ENCODE measurements at places on chromosomes 7 and 10.

- no peak for DNase-seq
Measured at GRCh38 chr10:35271086-35271858, 65.0 kb upstream of the CCNY start.

DNA sequence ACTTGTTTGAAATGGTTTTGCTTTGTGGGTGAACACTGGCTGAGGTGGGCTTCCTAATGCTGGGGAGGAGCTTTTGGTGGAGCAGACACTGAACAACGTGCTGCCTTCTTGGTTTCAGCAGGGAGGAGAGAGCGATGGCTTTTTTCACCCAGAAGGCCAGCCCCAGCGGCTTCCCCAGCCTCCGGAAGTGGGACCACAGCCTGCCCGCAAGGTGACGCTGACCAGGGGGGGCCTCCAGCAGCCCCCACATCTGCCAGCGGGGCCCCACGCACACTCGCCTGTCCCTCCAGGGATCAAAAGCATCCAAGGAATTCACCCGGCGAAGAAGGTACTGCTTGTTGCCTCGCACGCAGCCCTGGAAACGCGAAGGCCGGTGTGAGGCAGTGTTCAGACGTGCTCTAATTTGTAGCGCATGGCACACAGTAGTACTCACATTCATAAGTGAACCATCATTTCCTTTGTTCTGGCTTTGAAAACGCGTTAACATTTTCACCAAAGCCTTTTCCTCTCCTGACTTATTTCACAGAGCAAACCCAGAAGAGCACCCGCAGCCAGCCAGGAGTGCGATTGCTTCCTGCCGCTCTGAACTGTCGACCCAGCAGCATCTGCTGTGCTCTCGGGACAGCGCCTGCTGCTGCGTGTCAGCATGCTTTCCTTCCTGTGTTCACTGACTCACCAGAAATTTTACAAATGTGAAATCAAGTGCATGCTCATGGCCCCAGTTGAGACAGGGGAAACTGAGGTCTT, 48.4 kb downstream of the SHH start:
- peak; percentile 60 for DNase-seq

DNA sequence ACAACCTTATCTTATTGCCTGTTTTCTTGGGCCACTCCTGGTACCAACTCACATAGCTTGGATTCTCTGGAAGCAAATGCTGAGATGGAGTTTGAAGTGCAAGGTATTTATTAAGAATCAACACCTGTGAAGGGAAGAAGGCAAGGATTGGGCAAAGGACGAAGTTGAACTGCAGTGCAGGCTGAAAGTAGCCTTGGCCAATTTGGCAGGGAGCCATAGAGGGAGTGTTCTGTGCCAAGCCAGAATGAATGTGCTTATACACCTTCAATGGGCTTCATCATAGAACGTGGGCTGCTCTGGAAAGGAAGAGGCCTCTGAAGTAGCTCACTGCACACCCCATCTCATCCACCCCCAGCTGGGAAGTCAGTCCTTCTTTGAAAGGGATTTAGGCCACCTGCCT, 79.8 kb upstream of the IFRD1 start:
- DNase-seq, result no peak

DNA sequence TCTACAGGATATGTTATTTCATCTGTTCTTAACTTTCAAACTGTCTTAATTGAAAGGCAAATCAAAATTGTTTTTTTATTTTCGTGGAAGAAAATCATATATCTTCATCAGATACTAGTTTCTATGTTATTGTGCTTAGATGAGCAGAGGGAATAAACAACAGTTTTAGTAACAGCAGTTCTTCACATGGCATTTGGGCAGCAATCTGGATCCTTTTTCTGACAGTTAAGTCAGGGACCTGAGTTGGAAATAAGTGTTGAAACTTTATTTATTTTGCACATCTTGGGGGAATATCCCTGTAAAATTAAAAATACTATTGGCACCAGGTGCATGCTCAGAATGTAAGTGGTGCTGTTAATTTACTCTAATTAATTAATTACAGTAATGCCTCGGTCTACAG, 296.3 kb downstream of the GPAM start:
- DNase-seq, result no peak

DNA sequence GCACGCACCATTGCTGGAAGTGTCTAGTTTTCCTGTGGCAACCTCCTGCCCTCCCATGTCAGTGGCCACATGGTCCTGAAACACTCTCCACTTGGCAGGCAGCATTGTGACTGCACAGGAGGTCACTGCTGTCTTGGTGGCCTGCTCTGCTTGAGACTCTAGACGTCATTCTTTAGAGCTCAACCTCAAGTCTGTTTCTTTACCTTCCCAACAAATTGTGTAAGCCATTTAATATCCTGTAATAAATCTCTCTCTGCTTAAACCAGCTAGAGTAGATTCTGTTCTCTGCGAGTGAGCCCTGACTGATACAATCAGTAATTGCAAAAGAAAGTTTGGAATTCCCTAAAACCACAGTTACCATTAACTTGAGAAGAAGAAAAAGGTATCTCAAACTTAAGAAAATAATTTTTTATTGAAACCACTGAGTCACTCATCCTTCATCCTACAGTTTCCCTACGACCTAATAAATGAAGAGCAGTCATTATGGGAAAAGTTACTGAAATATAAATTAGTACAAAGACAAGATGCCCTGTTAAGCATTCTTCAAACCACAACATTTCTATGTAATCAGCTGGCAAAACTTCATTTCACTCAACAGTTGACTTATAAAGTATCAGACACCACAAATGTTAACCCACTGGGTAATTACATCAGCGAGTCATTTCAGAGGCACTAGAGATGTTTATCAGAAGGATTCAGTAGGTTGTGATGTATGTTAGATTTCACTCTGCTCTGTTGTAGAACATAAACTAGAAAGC, 18.0 kb downstream of the SLC25A13 start:
- DNase-seq, result no peak

GRCh38 chr10:110165239-110165638, 42.2 kb upstream of the MXI1 start:
- DNase-seq, result no peak

DNA sequence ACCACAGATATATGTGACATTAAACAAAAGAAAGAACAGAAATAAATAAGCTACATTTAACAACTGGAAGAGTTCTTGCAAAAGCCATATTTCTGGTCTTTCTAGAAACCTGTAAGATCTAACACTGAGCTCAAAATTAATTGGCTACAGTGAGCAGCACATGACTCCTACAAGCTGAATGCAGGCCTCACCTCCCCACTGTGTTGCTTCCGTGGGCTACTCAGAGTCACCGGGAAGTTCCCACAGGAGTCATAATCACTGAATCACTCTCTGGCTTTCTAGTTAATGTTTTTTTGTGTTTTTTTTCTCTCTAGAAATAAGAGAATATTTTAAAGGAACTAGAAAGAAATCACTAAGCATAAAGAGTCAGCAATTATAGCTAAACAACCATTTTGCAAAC, 10.2 kb upstream of the MRPS24 start:
- no peak for DNase-seq

DNA sequence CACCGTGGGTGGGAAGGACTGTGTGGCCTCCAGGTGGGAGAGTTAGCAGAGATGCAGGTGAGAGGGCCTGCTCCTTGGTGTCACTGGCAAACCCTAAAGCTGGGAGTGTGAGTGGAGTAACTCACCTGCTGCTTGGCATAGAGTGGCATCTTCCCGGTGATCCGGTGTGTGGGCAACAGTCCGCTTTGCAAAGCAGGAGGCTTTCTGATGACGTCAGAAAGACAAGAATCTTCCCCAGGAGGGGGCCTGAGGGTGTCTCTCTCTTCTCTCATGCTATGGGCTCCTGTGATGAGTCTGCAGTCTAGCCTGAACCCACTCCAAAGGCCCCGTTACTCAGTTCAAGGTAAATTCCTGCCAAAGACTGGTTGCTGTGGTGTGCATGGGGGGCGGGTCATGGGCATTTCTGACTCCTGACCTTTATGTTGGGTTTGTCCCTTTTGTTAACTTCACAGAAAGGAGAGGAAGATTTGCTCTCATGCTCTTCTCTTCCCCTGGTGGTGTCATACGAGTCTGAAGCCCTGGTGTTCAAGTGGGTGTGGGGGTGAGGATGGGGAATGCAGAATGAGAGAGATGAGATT, 187.9 kb downstream of the GATA3 start:
- no peak for DNase-seq

GRCh38 chr7:95427914-95428516, 6.8 kb downstream of the PON2 start:
- DNase-seq, result no peak
